ENCODE measurements at places on chromosomes 4 and X.

GRCh38 chr4:7421356-7422150, 13.2 kb downstream of the PSAPL1 start:
- no peak for DNase-seq

- no peak for DNase-seq
Observed at GRCh38 chr4:73870768-73871167, 1.6 kb downstream of the CXCL1 start.

DNA sequence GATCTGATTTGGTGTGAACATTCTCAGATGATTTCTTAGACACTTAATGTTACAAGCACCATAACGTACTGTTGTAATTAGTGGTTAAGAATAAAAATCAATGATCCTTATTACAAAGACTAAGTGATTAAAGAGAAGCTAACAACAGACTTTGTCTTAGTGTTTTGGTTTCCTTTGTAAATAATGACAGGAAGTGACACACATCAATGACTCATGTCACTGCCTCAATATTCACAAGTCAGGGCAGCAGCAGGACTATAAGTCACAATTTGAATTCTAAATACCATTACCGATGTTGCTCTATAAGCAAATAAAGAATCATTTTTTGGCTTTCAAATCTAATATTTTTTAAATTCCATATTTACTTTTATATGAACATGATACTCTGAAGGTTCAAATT, 115.8 kb upstream of the FAT4 start:
- no peak for DNase-seq

- DNase-seq, result no peak
Observed at GRCh38 chr4:110131916-110132315, 66.5 kb downstream of the ELOVL6 start.
